ENCODE measurements at places on chromosomes 2 and 18.

GRCh38 chr18:74725690-74726089 lies 128.0 kb downstream of the ZNF407 start:
- no peak for DNase-seq

DNA sequence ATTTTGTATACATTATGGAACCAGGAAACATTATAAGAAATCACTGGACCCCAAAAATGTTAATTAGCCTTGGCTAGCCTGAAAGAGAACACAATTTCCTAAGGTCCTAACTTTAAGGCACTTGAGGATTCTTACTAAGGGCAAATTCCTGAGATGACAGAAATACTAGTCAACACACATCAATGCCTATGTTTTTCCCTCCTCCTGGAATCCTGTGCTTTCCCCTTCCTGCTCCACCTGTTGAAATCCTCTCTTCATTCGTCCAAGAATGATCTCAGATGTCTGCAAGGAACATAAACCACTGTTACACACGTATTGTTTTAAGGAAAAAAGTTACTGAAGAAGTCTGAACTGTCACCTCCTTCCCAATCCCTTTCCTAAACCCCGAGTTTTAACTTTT lies 21.2 kb upstream of the DARS1 start:
- DNase-seq, result no peak

GRCh38 chr2:171678619-171679018 lies 8.7 kb upstream of the DYNC1I2 start:
- DNase-seq, result no peak

GRCh38 chr2:142605421-142605820 lies 272.0 kb upstream of the KYNU start:
- no peak for DNase-seq

- DNase-seq, result no peak
Observed at GRCh38 chr2:29954316-29954715, 32.9 kb upstream of the ALK start.

DNA sequence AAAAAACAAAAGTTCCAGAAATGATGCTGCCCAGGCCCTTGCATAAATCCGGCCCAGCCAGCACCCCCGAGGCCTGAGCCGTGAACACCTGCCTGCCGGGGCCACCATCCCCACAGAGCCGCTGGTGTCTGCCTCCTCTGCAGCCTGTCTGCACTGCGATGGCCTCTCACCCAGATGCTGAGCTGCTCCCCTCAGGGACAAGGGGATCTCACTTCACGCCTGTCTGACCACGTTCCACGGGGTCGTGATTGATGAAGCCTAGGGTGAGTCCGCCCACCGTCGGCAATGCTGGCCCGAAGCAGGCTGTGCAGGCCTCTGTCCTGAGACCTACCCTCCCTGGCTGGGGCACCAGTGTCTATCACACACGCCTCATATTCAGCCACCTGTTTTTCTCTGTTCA lies 444.2 kb downstream of the EIPR1 start:
- no peak for DNase-seq

GRCh38 chr2:32745191-32745590 lies 117.3 kb downstream of the TTC27 start:
- DNase-seq, result no peak

- no peak for DNase-seq
Observed at GRCh38 chr2:125652280-125652679, 1003.7 kb upstream of the GYPC start.

GRCh38 chr18:62586151-62586774 lies 63.4 kb downstream of the ZCCHC2 start:
- DNase-seq, result peak; percentile 12

GRCh38 chr2:77428946-77429345 lies 93.2 kb downstream of the LRRTM4 start:
- no peak for DNase-seq

- no peak for DNase-seq
Observed at GRCh38 chr2:147025646-147026585, 818.9 kb upstream of the ACVR2A start.

DNA sequence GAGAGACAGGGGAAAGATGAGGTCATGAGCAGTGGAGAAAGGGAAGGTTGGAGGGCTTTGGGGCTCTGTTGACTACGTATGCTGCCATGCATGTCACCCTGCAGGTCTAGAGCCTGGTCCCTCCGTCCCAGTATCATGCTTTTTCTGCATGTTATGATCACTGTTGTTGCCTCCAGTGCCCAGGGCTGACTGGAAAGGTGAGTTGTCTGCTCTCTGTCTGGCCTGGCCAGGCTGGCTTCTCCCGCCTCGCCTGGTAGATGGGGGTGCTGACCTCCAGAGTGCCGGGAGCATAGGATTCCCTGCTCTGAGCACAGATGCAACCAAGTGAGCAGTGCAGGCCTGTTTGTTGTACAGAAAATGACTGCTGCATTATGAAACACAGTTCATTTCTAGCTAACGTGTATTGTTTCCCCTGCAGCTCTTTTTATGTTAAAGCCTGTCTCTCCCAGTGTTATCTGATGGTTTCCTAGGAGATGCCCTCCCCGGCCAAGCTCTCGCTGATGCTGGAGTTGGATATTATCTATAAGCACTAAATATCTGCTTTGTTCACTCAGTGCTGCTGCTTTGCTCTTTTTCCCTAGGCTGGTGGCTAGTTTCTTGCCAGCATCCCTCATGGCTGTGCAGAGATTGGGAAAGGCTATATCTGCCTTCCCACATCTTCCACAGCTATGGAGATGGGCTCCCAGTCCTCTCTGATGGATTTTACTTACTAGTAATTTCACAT lies 158.2 kb downstream of the TDRD15 start:
- DNase-seq, result no peak

- no peak for DNase-seq
Observed at GRCh38 chr18:65548316-65548715, 202.5 kb upstream of the CDH7 start.

DNA sequence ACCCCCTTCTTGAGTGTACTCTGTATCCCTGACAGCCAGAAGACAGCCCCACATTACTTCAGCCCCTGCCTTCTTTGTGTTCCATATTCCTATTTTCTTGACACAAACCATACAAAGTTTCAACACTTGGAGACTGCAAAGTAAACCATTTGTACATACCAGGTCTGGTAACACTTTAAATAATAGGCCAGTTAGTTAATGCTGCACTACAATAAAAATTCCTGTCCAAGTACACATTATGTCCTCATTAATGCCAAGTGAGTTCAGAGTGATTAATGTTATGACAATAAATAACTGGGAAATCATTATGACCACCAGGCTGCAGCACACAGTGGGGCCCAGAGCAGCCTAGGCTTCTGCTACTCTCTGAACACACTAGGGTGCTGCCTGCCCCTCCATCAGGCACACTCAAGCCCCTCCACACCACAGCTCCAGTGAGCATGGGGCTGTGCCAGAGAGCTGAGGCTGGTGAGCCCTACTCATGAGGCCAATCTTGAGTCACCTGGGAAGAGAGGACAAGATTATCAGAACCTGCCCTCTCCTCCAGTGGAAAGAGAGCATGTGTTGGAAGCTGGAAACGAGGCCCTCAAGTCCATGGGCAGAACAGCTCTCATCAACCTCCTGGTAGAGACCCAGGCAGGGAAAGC lies 138.7 kb downstream of the TTC32 start:
- no peak for DNase-seq

GRCh38 chr18:3703732-3704176 lies 253.8 kb downstream of the TGIF1 start:
- DNase-seq, result no peak

GRCh38 chr2:120445449-120446143 lies 99.7 kb downstream of the INHBB start:
- no peak for DNase-seq

DNA sequence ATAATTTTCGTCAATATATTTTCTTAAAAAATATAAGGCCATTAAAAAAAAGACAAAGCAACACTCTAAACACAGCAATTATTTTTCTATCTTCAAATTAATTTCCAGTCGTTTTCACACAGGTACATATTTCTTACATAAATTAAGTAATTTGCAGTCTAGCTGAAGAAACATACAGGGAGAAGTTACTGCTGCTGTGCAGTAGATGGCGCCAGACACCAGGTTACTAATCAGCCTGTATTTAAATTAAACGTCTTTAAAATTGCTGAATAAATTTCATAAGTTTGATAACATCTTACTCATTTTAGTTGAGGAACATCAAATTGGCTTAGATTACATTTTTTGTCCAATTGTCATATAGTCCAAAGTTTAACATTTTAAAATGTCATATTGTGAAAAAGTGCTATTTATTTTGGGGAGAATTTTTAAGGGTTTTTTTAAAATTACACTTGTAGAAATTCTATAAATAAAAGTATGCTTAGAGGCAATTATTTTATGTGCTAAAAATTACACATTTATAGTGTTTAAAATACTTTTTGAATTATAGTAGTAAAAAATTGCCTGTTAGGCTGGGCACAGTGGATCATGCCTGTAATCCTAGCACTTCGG lies 88.4 kb downstream of the PMAIP1 start:
- DNase-seq, result no peak

DNA sequence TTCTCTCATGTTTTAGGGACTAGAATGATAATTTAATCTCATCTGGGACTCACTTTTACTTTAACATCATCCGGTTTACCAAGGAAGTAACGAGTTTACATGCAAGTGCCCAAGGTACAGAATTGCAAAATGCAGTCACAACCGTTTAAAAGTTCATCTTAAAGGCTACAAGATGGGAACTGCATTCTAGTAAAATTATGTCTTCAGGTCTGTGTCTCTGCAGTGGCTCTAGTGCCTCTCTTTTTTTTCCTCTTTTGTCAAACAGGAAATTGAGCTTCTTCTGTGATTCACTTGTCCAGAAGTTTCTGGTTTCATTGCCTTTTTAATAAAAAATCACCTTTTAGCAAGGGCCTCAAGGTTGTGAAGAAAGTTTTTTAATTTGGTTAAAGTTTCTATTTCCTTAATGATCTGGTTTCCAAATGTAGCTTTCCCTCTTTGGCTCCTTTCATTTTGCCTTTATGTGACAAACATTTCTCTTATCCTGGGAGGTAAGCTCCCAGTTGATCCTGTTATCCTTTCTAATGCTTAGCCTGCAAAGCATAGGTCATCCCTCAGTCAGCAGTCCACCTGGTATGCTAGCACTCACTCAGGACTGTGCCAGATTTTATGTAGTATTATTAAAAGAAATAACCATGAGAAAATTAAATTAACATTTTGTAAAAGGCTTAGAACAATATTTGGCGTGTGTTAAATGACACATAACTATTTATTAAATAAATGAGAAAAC lies 2.4 kb downstream of the GLS start:
- no peak for DNase-seq

GRCh38 chr2:22882011-22882410 lies 503.0 kb upstream of the KLHL29 start:
- DNase-seq, result no peak

DNA sequence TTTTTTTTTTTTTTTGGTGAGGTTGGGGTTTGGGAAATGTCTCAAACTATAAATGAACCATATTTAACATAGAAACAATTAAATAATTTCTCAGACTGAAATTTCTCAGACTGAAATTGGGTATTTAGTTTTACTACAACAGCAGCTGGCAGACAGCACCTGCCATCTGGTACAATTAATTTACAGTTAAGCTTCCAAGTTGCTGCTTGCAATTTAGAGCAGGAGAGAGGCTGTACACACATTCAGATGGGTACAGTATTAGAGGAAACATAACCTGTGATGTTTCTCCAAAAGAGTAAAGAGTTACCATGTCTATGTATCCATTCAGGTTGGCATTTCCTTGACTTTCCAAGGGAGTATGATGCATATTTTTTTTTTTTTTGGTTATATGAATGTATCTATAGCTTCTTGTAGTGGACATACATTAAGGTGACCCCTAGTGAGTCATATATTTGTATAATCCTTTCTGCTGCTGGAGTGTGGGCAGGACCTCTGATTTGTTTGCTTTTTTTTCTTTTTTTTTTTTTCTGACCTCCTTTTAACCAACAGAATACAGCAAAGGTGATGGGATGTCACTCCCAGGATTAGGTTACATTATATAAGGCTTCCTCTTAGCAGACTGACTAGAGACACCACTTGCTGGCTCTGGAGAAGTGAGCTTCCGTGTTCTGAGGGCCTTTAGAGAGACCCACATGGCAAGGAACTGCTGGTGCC lies 201.7 kb downstream of the PTH2R start:
- no peak for DNase-seq

DNA sequence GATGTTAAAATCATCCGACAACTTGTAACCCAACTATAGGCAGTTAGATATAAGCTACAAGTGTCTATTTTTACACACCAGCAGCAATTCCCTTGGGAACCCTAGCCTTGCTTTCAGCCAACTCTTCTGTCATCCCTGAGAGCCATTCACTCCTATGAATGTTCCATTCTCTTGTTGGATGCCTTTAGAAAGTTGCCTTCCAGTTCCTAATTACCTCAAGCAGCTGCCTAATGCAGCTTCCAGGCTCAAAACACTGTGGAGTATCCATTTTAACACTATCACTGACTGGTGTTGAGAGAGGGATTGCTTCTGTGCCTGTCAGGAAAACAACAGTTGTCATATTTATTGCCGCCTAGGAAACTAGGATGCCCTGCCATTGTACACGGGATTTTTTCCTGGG lies 402.0 kb upstream of the ACVR2A start:
- DNase-seq, result no peak

GRCh38 chr2:20599001-20599600 lies 51.8 kb downstream of the HS1BP3 start:
- no peak for DNase-seq

All from effector memory CD4-positive, alpha-beta T cell (primary cell).